Spinal cord (tissue), 10 donors: ENCODE measurements at places on chromosomes 2 and 18.

DNA sequence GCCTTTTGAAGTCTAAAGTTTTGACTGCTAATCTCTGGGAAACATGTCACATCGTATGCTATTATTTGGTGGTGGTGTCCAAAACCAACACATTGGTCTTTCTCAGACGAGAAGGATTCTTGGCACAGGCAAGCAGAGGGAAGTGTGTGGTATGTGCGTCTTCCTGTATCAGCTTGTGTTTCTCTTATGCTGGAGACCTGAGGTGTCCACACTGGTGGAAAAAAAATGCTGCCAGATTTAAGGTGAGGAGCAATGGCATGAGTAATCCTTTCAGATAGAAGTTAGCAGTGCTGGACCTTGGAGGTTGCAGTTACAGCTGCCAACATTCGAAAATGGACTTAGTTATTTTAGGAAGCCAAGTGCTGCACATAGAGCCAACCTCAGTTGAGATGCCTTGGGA is 11.7 kb upstream of the FHL2 start:
- DNase-seq, result no peak

GRCh38 chr2:21800356-21800755 is 676.6 kb downstream of the TDRD15 start:
- DNase-seq, result no peak

DNA sequence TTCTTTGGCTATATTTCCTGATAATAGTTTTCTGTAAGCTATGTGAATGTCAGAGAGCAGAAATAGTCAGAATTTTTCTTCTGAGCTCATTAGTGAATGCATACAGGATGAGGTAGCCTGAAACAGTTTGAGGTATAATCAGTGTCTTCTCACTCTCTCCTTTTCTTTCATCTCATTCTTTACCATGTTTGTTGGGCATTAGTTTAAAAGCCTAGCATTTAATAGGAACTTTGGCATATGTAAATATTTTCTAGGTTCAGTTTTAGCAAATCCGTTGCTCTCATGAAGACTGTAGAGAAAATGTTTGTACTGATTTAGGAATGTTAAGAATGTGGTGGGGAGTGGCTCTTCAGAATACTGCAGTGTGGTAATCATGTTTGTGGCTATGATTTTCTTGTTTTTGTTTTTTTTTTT is 119.4 kb downstream of the PARD3B start:
- no peak for DNase-seq

DNA sequence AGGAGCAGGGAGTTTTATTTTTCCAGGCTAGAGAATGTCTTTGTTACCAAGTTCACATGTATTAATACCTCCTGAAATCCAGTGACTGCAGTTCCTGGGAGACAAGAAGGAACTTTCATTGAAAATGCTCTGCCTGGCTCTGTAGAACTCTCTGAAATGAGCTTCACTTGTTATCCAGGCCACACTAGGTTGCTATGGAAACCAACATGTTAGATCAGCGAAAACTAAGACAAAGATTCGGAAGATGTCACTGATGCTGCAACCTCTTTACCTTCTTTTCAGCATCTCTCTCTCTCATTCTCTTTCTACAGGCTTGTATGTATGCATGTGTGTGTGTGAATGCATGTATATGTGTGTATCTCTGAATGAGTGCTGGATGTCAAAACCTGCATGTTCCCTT is 218.5 kb downstream of the TRIB2 start:
- DNase-seq, result peak; percentile 65

DNA sequence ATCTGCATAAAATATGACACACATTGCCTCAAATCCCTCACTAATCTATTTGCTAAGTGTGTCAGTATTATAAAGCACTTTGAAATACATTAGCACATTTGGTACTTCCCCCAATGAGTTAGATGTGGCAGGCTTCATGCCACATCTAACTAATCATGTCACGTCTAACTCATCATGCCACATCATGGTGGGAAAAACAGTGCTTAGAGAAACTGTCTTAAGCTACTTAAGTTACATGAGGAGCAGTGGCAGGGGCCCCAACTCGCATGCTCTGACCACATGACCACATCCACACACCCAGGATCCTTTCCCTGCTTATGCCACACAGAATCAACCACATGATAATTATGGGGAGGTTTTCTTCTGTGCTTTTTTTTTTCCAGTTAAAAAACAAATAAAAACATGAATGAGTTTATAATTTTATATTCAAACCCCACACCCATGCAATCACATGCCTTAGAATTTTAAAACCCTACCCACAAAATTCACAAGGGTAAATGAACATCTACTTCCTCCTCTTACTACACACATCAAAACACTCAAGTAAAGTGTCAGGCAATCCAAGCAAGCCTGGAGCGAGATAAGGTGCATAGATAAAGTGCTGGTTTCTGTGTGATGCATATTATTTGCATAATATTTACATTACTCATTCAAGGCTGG is 1.6 kb downstream of the ABCA12 start:
- DNase-seq, result peak; percentile 6
